ENCODE measurements at places on chromosomes 16 and 17.

- peak; percentile 65 for DNase-seq
These were observed 9.6 kb downstream of the LLGL2 start for GRCh38 chr17:75535119-75535537.

DNA sequence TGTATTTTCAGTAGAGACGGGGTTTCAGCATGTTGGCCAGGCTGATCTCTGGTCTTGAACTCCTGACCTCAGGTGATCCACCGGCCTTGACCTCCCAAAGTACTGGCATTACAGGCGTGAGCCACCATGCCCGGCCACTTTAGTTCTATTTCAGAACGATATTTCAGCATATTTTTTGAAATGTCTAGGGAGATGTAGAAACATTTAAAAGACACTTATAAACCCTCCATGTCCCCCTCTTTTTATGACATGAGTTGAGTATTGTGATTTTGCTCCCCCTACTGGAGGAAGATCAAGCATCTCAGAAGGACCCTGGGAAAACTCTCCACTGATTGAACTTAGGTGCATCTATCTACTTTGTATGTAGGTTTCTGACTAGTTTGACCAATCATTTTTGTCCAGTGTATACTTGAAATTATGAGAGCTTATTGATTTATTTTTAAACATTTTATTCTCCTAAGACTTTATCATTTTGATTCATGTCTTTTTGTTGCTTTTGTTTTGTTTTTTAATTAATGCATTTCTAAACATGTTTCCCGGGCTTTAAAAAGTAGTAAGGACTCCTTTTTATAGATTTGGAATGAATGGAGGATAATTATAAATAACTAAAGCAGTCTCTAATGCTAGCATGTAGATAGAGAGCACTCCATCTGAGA is 105.1 kb downstream of the CHD9 start:
- peak; percentile 30 for DNase-seq

DNA sequence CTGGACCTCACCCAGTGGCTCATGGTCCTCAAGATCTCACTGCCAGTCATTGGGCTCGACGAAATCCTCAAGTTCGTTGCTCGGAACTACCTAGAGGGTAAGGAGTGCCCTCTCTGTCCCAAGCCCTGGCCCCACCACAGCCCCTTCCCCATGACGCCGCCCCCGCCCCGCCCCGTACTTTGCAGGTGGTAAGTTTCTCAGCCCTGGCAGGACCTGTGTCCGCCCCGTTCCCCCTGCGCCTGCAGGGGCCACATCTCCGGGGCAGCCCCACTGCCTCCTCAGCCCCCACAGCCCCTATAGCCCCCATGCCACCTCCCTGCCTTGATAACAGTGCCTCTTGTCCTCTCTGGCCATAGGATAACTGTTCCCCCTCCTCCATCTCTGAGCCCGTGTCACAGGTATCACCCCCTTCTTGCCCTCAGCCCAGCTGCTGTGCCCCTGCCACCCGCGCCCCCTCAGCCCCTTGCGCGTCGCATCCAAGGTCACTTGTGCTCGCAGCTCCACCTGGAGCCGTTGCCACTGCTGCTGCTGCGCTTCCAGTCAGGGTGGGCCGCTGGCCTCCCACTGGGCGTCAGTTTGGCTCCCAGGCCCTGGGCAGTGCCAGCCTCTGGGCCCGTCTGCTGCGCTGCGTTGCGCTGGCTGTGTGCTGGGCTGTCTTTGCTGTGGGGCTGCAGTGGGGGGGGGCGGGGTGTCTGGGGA is 21.5 kb downstream of the RABEP2 start:
- DNase-seq: no peak

- no peak for DNase-seq
These were observed 236.3 kb downstream of the SEC14L1 start for GRCh38 chr17:77376795-77377709.

GRCh38 chr17:79612468-79613194 is 1.8 kb upstream of the RBFOX3 start:
- peak; percentile 88 for DNase-seq

DNA sequence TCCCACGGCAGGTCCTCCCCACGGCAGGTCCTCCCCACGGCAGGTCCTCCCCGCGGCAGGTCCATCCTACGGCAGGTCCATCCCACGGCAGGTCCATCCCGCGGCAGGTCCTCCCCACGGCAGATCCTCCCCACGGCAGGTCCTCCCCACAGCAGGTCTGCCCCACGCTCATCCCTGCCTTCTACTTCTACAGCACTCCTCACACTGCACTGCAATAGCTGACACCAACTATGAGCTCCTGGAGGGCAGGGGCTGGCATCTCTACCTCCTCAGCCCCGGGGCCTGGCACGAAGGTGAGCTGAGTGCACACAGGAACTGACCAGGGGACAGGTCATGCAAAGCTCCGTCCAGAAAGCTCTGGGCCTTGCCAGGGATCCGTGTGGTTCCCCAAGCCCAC is 45.3 kb downstream of the RPH3AL start:
- no peak for DNase-seq

DNA sequence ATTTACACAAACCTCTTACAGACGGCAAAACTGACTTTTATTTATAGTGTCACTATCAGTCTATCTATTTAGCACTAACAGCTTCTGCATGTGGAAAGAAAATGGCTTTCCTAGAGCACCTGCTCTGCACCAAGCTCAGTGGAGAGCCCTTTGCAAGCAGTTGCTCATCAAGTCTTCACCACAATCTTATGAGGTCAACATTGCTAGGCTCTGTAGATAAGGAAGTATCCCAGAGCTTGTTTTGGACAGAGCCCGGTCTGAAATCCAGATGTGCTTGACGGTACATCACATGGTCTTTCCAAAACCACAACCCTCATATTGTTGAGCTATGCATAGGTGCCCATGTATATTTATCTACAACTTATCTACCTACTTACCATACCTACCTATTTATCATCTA is 572.7 kb upstream of the CDH5 start:
- no peak for DNase-seq

GRCh38 chr17:60952747-60953146 is 275.1 kb downstream of the BCAS3 start:
- DNase-seq: no peak

DNA sequence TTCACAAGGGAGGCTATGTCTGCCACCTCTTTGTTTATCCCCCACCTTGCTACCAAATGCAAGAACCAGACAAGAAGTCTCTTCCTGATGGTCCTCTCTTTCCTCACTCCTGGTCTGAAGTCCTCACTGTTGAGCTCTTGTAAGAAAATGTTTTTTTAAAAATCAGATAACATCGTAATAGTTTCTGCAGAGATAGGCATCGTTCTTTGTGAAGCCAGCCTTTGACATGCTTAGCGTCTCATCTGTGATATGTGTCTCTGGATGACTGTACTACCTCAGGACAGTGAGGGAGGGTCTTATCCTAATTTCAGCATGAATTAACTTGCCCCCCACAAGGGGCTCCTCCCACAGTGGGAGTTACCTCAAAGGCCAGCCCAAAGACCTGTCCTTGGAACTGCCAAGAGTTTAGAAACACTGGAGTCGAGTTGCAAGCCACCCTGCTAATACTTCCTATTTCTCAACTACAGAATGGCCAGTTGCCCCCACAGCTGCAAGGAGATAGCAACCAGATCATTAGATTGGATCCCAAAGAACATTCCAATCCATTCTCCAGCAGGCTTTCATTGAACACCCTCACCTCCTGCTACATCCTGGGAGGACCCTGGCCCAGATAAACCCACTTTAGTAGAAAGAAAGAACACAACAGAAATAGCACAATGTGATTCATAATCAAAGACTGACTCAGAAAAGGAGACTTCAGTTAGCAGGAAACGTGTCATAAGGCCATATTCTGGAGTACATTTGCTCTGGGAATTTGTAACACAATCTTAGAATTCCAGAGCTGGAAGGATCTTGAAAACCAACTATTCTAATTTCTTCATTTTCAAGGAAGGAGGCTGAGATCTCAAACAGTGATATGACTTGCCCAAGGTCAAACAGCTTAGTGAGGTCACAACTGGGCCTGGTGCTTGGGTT is 151.0 kb downstream of the IRX3 start:
- no peak for DNase-seq

- no peak for DNase-seq
These were observed 27.0 kb downstream of the MRTFB start for GRCh38 chr16:14098081-14098480.

DNA sequence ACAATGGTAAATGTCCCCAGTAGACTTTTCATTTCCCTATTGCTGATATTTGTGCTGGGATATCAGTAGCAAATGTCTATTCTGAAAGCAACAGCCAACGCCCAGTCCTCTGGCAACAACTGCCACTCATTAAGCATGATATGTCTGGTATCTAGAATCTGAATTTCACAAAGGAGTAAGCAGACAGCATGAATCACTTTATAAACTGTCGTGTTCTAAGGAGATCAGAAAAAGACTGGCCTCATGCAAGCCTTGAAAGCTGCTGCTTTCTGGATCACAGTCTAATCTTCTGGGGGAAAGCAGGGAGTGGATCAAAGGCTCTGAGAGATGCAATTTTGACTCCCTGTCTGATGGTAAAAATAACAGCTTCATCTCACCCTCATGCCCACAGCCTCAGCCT is 153.1 kb upstream of the NOG start:
- no peak for DNase-seq

DNA sequence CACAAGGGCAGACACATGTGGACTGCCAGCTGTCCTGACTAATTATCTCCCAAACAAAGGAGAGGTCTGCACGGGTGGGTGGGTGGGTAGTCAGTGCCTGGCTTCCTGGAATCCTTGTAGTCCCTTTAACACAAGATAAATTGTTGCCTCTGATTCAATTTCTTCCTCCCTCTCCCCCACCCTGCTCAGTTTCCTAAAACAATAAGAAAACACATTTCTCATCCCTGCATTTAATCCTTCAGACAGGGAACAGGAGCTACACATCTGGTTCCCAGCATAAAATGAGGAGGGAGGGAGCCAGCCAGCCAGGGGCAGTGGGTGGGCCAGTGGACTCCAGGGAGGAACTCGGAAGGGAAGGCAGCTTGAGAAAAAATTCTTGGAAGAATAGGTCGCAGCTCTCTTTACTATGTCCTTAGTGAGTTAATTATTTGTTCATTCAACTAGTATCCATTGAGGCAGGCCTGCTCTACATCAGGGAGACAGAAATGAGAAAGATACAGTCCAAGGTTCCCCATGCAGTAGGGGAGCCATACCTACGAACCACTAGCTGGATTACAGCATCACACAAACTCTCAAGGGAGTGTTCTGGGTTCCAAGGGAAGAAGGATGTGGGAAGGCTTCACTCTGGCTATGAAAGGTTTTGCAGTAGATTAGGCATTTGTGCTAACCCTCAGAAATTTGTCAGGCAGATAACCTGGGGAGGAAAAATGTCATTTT is 58.3 kb downstream of the CCT6B start:
- no peak for DNase-seq

DNA sequence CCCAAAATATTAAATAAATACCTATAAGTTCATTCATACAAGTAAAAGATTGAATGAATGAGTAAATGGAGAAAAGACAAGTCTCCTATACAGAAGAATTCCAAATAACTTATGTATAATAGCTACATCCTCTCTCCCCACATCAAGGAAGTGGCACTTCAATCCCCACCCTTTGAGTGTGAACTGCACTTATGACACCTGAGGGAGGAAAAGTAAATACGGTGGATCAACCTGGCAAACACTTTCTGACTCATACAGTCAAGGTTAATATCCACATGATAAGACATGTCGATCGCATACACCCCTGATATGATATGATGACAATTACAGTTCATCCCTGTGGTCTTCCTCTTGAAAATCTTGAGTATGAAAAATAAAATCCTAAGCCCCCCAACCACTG is 18.0 kb downstream of the SLFN12L start:
- no peak for DNase-seq

- DNase-seq: no peak
These were observed 53.9 kb upstream of the CRISPLD2 start for GRCh38 chr16:84765616-84766580.

DNA sequence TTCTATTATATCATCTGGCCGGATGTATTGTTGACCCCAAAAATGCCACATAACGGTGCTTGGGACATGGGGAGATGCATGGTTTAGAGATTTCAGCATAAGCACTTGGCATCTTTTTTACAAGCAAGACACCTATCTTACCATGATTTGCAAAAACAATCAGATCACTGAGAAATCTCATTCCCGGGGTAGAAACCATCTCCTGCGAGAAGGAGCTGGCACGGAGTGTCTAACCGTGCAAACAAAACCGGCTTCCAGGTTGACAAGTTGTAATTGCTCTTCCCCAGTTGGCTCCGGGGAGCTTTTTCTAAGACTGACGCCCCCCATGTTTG is 1.0 kb downstream of the SLC16A6 start:
- DNase-seq: no peak

DNA sequence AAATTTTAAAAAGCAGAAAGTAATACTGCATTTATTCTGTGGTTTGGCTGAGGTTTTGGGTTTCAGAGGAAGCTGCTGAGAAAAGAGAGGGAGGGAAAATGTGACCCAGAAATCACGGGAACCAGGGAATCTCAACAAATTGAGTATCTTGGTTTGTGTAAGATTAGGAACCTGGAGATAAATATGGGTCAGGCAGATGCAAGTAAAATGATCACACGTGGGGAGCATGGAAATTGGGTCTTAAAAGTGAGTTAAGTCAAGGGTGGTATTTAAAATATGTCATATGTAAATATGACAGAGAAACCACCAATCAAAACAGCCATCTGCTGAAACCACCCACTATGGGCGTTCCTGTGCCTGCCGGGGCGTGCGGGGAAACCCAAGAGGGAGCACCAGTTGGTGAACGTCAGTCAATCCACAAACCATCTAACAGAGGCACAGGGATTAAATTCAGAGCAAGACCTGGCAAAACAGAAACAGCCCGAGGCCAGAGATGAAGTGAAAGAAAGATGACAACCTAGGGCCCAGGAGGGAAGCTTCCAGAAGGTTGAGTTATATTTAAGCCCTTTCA is 33.4 kb downstream of the CDH13 start:
- DNase-seq: no peak

DNA sequence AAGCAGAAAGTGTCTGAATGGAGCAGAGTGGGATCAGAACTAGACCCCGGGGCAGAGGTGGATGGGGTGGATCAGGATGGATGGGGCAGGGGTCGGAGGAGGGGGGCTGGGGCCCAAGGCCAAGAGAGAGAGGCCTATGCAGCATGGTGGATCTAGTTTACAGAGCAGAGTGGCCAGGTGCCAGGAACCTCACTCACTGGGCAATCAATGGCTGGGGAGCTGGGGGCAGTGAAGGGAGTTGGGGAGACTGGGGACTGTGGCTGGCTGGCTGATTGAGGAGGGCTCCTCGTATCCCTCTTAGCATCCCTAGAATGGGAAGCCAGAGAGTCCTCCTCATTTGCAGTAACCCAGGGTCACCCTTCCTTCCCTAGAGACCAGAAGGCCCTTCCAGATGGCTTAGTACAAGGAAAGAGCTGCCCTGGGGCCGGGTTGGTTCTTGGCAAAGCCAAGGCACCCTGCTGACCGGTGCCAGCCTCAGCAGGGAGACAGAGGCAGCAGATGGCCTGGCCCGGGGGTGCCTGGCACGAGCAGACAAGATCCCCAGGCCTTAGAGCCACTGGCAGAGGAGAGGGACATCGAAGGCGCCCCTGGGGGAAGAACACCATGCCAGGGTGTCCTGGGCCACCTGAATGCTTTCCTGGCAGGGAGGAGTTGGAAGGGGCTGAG is 36.8 kb downstream of the SRCIN1 start:
- DNase-seq: no peak

GRCh38 chr17:57938061-57938502 is 17.1 kb downstream of the CUEDC1 start:
- no peak for DNase-seq

Data from ELF-1 (cell line).